RKO (cell line): ENCODE measurements at places on chromosomes 12 and 14.

DNA sequence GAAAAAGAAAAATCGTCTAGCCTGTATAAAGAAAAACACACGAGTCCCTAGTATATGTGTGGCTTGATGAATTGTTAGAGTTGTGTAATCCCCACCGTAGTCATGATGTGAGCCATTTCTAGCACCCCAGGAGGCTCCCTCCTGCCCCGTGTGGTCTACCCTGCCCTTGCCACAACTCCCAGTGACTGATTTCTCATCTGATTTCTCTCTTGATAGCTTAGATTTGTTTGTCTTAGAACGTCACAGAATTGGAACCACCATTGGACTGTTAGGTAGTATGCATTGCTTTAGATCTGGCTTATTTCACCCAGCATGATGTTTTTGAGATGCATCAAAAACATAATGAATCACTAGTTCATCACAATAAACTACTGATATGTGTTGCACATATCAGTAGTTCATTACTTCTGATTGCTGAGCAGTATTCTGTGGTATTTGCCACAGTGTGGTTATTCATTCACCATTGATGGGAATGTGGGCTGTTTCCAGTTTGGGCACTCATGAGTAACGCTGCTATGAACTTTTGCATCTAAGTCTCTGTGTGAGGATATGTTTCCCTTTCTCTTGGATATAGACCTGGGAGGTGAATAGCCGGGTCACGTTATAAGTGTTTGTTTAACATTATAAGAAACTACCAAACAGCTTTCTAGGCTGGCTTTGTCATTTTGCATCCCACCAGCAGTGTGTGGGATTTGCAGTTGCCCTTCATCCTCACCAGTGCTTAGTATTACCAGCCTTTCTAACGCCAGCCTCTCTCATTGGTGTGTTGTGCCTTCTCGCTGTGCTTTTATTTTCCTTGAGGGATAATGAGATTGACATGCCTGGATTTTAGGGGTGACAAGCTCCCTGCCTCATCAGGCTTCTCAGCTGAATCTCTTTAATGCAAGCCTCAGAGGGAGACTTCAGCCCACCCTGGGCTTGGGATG, 31.9 kb upstream of the NCOR2 start:
- DNase-seq = no peak

DNA sequence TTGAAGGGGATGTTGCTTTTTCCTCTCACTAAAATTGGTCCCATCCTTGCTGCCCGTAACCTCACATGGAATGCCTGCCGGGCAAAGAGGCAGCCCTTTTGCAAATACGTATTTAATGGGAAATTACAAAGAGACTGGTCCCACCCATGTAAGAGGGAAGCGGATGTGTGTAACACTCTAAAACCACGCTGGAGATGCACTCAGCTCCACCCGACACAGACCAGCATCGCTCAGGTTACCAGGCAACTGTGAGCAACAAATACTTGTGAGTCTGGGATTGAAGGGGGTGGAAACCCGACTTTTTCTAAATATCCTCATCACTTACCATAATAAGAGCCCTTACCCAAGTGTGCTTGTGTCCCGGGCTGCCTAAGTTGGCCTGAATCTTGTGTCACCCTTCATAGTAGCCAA, 47.7 kb downstream of the ELK3 start:
- no peak for DNase-seq

DNA sequence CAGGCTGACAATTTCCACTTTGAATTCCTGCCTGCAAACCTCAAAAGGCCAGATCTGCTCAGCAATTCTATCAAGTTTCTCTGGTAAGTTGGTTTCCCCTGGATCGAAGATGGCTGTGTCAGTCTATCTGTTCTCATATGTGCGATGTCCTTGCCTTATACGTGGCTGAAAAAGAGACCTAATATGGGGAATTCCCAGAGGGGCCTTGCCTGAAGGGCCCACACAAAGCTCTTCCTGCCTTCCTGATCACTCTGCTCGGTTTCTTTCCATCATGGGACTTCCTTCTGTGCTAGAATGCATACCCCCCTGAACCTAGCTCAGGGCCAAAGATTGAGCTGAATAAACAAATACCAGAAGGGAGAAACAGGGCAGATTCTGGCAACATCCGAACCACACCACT, 13.2 kb downstream of the TCL1B start:
- no peak for DNase-seq

DNA sequence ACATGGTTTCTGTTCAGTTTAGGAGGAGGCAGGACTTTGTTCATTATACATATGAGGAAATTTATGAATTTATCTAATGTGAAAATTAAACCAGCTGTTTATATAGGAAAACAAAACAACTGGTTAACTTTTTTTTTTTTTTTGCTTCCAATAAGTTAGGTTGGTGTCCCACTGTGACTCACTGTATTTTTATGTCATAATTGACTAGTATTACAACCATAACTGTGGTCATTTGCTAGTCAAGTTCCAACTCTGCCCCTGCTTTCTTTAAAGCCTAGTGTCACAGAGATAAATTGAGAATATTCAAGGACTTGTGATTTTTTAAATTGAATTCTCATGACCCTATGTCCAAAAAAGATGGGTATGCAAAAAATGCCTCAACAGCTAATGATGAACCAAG, 227.7 kb downstream of the BCAT1 start:
- no peak for DNase-seq

- no peak for DNase-seq
Observed at GRCh38 chr12:116982791-116983411, 72.2 kb downstream of the FBXW8 start.
